T-cell (primary cell): ENCODE measurements at places on chromosomes 4 and X.

DNA sequence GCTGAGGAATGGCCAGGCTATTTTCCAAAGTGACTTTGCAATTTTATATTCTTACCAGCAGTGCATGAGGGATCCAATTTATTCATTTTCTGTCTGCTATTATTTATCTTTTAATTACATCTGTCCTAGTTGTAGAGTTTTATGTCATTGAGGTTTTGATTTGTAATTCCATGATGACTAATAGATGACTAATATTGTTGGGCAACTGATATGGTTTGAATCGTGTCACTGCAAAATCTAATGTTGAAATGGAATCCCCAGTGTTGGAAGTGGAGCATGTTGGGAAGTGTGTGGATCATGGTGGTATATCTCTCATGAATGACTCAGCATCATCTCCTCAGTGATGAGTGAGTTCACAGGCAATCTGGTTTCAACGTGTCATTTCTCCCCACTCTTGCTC is 201.5 kb downstream of the TBX22 start:
- DNase-seq: no peak

- DNase-seq: no peak
These were observed 48.9 kb downstream of the RGS12 start for GRCh38 chr4:3341760-3342159.

- DNase-seq: no peak
These were observed 315.6 kb downstream of the ARHGAP24 start for GRCh38 chr4:85790582-85790981.

DNA sequence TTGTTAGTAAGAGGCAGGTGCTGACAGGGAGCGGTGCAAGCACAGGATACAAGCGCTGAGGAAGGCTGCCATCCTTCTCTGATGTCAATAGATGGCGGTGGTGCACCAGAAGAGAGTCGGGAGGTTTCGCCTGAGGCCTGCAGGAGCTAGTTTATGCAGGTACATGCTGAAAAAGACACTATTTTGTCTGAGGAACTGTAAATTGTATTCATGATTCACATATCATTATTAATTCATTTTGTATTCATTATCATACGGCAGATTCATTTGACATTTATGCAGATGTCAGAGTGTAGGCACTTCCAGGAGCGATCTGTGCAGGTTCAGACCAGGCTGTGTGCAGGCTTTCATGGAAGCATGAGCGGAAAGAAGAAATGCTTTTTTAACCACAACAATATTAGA is 824.0 kb downstream of the STIM2 start:
- no peak for DNase-seq

DNA sequence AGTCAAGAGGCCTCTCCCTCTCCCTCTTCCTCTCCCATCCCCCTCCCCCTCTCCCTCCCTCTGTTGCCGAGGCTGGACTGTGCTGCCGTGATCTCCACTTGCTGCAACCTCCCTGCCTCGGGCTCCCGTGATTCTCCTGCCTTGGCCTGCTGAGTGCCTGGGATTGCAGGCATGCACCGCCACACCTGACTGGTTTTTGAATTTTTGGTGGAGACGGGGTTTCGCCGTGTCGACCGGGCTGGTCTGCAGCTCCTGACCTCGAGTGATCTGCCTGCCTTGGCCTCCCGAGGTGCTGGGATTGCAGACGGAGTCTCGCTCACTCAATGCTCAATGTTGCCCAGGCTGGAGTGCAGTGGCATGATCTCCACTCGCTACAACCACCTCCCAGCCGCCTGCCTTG is 165.1 kb downstream of the CENPC start:
- no peak for DNase-seq

DNA sequence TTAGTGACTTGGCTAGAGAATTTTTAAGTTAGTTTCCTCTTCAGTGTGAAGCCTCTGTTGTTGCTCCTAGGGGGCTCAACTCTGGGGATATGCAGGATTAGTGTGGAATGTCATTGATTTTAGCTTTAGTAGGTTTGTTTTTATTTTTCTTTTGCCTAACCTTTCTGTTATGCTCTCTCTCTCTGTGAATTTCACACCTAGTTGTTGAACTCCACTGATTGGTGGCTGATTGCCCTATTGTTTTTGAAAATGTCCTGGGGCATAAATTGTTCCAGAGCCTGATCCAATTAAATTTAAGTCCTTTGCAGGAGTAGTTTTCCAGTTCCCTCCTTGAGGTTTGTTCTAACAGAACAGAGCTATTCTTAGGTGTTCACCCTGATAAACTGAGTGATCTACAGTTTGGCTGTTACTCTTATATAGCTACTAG is 393.3 kb upstream of the CTSO start:
- no peak for DNase-seq
